ENCODE measurements at places on chromosomes 4 and X.

DNA sequence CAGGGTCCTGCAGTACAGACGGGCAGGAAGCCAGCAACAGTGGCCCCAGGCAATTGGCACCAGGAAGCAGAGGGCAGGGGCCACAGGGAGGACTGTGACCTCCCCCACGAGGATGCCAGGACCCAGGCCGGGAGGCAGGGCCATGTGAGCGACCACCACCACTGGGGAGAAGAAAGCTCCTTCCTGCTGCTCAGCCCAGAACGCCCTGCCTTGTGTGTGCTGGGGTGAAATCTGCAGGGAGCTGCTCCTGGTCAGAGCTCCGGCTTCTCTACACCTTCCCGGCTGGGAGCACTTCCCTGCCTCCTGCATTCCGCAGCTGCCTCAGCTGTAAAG lies 100.4 kb downstream of the HMX1 start:
- DNase-seq: no peak

GRCh38 chrX:11376163-11376562 lies 83.0 kb downstream of the AMELX start:
- no peak for DNase-seq

- peak; percentile 20 for DNase-seq
Measured at GRCh38 chr4:22416403-22416802, 99.5 kb downstream of the ADGRA3 start.

- DNase-seq: peak; percentile 40
Measured at GRCh38 chrX:101485212-101485949, at the start of gene ARMCX4. Gene ARMCX4 (plus strand): TSS chrX:101485456. CDS start chrX:101488590, 3,134 bp downstream.

GRCh38 chr4:18127030-18127429 lies 105.5 kb upstream of the LCORL start:
- DNase-seq: no peak

DNA sequence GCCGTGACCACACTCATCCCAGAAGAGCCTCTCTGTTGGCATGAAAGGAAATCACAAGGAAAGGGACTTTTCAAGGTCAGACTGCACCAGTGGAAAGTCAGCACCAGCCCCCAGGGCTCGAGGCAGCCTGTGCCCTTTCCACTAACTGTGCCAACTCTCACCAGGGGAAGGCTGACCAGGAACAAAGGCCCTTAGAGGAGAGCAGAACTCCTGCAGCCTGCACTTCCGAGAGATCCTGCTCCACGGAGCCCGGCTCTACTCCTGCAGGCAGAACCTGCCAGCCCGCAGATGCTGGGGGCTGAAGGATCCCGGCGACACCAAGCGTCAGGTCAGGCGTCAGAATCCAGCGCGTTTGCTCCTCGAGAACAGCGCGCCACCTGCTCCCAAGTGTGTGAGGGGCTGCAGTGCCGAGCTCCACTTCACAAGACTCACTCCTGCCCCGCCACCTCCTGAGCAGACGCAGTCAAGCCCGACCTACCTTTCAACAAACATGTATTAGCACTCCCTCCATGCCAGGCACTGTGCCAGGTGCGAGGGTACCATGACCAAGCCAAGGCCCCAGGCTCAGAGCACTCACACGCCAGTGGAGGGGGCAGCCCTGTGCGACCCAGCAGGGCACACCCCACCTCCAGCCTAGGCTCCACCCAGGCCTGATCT lies 13.6 kb upstream of the HELT start:
- no peak for DNase-seq

- peak; percentile 63 for DNase-seq
Measured at GRCh38 chr4:53905276-53905940, 159.0 kb downstream of the CHIC2 start.

All from cardiac fibroblast (primary cell).